Progenitor cell of endocrine pancreas (in vitro differentiated cells): ENCODE measurements at places on chromosomes 6 and 20.

- DNase-seq: no peak
These were observed 73.2 kb downstream of the LY86 start for GRCh38 chr6:6661684-6662083.

GRCh38 chr20:51460569-51461265 is 81.8 kb downstream of the NFATC2 start:
- DNase-seq: no peak

DNA sequence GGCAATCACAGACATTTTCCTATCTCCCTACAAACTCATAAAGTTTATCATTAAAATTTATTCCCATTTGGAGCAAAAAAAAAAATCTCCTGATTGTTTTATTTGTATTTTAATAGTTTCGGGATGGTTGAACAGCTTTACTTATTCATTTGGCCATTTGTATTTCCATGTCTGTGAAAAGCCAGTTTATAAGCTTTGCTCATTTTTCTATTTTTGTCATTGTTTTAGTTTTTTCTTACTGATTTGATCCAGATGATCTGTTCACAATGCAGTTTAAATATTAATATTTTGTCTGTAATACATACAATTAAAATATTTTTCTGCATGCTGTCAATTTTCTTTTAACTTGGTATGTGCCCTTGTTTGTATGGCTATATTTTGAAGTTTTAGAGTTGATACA is 65.2 kb upstream of the CCN2 start:
- no peak for DNase-seq

DNA sequence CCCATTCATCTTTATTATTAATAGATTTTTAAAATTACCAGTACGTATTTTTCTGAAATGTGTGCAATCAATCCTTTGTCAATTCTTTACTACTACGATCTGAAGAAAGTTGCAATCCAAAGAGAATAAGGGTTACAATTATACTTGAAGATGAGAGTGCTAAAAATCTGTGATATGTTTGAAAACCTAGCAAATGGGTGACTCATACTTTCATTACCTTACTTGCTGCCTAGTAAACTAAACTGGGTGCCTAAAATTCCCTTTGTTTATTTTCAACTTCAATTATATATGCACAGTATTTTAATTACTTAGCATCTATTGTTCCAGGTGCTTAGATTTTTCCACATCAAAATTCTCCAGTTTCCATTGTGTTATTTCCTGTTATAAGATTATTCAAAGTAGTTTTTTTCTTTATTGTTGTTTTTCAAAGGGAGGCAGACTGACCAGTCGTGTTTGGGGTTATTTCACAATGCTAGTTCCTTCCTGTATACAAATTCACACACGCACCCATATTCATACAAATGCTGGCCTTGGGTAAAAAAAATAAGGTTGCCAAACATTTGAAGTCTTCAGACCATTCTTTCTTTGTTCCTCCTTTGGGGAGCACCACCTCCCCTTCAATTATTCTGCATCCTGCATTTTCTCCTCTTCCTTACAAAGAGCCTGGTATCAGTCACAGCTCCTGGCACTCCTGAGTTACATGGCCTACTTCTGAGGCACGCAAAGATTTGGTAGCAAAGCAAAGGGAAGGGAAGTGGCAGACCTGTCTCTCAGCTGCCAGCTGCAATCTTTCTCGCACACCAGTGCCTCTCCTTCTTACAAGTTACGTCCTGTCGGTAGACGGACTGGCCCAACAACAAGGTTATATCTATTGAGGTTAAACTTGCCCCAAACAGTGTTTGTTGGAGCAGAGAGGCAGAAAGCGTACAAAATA is 16.2 kb upstream of the FAM135A start:
- no peak for DNase-seq

- DNase-seq: no peak
These were observed 275.9 kb upstream of the CDH4 start for GRCh38 chr20:60976139-60976538.

- DNase-seq: no peak
These were observed 681 bp downstream of the DIDO1 start for GRCh38 chr20:62925420-62926228.

GRCh38 chr6:39210450-39210849 is 18.8 kb downstream of the KCNK5 start:
- no peak for DNase-seq

- DNase-seq: no peak
These were observed 59.8 kb downstream of the FAM50B start for GRCh38 chr6:3908961-3909360.

DNA sequence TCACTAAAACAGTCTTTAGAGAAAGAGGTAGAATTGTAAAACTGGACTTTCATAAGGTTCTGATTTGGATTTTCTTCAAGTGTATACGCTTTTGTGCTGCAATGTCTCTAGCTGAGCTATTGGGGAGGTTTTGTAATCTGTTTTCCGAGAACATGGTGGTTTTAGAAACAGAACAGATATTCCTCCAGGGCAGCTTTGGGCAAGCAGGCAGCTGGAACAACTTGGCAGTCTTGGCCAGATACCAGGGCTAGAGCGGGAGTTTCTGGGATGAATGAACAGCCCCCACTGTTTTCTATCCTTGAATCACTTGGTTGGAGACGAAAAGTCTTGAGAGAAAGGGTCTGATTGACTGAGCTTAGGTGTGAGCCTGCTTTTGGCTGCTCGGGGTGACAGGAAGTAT is 17.1 kb upstream of the ARMC2 start:
- DNase-seq: no peak

DNA sequence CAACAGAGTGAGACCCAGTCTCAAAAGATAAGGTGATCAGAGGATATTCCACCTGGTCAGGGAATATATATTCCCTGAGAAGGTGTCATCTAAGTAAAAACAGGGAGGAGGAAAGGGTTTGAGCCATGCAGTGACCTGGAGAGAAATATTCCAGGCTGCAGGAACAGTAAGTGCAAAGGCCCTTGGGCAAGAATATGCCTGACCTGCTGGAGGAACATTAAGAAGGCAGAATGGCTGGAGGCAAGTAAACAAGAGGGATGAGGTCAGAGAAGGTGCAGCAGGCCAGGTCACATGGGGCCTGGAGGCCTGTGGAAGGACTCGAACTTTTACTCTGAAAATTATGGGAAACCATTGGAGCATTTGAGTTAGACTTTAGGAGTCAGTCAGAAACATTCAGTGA is 6.7 kb downstream of the DEF6 start:
- no peak for DNase-seq

DNA sequence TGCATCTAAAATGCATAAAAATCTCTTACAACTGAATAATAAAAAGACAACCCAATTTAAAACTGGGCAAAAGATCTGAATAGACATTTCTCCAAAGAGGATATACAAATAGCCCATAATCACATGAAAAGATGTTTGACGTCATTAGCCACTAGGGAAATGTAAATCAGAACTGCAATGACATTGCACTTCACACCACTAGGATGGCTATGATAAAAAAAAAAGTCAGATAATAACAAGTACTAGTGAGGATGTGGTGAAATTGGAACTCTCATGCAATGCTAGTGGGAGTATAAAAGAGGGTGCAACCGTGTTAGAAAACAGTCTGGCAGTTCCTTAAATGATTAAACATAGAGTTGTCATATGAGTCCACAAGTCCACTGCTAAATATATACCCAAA is 24.3 kb upstream of the TBX18 start:
- DNase-seq: no peak

DNA sequence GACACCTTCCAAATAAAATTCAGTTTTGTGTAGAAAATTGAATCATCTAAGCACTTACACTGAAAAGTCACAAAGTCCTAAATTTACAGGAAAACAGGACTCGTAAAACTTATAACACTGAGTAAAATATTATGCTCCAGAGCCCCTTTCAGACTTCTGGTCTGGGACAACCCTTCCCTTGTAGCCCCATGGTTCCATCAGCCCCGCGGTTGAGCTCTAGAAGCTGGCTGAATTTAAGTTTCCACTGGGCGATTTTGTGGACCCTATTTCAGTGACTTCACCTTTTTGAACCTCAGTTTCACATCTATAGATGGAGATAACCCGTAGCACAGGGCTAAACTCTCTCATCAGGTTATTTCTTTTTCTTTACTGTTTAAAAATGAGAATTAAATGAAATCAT is 117.7 kb upstream of the BACH2 start:
- DNase-seq: no peak

DNA sequence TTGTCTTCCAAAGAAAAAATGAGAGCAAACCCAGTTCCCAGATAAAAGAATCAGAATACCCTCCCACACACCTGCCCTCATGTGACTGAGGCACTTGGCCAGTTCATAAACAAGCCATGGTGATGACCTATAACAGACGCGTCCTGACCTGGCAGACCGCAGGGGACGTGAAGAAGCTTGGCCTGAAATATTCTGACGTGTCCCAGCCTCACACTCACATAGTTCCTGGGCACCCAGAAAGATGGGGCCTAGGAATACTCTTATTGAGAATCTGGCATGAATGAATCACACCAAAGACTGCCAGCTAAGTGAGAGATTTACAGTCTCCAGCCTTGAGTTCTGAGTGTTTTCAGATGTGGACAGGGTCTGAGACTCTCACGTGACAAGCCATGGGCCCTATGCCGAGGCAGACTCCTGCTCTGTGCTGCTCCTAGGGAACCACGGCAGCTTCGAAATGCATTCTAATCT is 17.2 kb upstream of the MAP3K4 start:
- DNase-seq: no peak

GRCh38 chr6:44341095-44341890 is 1.2 kb upstream of the SPATS1 start:
- DNase-seq: no peak

- DNase-seq: no peak
These were observed 324.9 kb downstream of the ZFAND3 start for GRCh38 chr6:38144365-38144945.

DNA sequence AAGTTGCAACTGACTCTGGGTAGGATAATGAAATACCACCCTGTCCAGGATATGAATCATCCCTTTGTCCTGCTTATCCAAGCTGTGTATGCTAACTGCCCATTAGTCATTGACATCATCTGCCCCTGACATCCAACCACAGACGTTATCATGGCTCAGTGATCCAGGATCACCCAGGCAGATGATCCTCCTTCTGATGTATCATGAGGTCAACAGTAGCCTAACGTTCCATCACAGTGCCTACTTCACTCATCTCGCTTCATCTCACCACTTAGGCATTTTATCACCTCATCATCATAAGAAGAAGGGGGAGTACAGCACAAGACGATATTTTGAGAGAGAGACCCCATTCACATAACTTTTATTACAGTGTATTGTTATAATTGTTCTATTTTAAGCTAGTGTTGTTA is 13.4 kb upstream of the BTN3A2 start:
- no peak for DNase-seq

DNA sequence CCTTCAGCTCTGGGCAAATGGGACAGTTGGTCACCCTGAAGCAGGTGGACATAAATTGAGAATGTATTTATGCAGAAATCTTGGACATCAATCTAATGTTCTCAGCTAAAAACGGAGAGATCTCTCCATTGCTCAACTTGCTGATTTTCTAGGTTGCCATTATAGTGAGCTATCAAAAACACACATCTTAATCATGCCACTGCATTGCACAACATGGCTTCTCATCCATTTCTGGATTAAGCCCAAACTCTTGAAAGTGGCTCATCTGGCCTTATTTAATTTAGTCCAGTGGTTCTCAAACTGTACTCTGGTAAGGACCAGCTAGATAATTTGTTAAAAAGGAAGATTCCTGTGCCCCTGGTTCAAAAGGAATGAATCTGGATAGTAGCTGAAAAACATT is 324.9 kb upstream of the CITED2 start:
- no peak for DNase-seq

- DNase-seq: peak; percentile 45
These were observed 590 bp downstream of the SLCO4A1 start for GRCh38 chr20:62642666-62643520.

GRCh38 chr6:166281104-166281503 is 27.1 kb downstream of the PRR18 start:
- no peak for DNase-seq

GRCh38 chr6:35668744-35669450 is 19.8 kb downstream of the FKBP5 start:
- DNase-seq: no peak
